ENCODE measurements at places on chromosomes 7 and 10.

DNA sequence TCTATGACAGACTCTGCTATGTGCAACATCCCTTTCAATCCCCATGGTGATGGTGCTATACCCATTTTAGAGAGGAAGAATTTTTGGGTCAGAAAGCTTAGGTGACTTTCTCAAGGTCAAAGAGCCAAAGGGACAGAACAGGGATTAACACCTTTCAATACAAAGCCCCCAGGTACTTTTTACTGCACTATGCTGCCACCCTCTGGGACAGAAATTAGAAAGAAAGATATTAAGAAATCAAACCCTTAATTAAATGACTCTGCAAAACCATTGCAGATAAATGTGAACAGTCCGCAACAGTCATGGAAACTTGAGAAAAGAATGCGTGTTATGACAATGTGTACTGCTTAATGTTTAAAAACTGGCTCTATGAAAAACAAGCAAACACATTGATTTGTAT lies 673.7 kb downstream of the MAGI2 start:
- no peak for DNase-seq

- peak; percentile 36 for DNase-seq
Observed at GRCh38 chr10:119724593-119725516, 995 bp upstream of the INPP5F start.

DNA sequence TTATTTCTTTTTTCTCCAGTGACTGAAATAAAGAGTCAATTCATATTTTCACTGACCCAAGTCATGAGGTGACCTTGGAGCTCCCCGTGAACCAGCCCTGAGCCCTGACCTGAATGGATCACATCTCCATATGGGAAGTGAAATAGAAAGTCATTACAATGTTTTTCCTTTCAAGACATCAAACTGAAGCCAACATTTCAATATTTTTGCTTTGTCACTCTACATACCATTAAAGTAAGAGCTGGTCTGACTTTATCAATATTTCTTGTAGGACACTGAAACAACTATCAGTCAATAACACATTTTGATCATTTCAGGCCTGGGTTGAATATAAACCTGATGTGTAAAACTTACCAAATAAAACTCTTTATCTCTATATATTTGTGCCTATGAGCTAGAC lies 249.8 kb upstream of the PHF14 start:
- no peak for DNase-seq

DNA sequence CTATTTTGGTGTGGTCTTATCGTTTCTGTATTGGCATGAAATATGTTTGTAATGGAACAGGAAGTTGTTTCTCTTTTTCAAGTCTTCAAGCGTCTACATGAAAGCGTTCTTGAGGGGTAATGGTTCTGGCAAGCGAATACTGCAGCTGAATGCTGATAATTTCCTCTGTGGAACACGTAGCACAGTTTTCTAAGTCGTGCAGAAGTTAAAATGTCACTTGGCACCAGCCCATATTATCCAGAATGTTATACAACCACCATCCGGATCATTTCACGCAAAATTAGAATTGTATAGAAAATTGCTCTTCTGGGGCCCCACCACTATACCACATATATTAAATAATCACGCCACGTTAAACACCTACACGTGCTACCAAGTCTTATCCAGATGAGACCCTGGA lies 354.3 kb downstream of the CALN1 start:
- no peak for DNase-seq

- DNase-seq: peak; percentile 55
Observed at GRCh38 chr10:68156373-68157185, 47.3 kb downstream of the MYPN start.

GRCh38 chr10:70193391-70193844 lies 23.1 kb upstream of the SAR1A start:
- no peak for DNase-seq

DNA sequence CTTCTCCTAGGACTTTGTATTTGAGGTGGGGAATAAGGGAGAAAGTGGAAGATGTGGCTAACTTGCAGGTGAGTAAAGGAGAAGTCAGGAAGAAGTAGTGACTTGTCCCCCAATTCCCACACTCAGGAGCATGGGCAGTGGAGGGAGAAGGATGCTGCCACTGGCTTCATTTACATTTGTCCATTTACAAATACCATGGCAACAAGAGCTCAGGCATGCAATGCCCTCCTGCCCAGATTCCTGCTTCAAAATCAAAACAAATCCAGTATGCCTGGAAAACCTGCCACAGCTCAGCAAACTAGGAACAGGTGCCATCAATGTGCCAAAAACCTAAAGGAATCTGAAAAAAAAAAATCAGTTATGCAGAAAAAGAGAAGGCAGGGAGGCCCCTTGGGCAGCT lies 139.9 kb downstream of the KCNMA1 start:
- no peak for DNase-seq

GRCh38 chr10:110522365-110522988 lies 24.8 kb downstream of the DUSP5 start:
- DNase-seq: no peak

DNA sequence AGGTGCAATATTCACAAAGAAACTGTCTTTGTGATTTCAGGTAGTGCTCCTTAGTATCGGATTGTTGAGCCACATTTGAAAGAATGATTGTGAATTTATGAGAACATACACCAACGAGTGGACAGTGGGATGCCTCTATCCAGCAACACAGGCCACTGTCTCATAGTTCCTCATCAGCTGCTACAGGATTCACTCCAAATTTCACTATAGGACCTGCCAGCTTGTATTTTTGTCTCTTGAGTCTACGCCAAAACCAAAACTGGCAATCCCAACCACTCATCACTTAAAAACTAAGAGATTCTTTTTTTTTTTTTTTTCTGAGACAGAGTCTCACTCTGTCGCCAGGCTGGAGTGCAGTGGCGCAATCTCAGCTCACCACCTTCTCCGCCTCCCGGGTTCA lies 964.5 kb downstream of the CNTNAP2 start:
- DNase-seq: no peak

GRCh38 chr7:104410742-104411141 lies 82.3 kb downstream of the LHFPL3 start:
- DNase-seq: no peak

DNA sequence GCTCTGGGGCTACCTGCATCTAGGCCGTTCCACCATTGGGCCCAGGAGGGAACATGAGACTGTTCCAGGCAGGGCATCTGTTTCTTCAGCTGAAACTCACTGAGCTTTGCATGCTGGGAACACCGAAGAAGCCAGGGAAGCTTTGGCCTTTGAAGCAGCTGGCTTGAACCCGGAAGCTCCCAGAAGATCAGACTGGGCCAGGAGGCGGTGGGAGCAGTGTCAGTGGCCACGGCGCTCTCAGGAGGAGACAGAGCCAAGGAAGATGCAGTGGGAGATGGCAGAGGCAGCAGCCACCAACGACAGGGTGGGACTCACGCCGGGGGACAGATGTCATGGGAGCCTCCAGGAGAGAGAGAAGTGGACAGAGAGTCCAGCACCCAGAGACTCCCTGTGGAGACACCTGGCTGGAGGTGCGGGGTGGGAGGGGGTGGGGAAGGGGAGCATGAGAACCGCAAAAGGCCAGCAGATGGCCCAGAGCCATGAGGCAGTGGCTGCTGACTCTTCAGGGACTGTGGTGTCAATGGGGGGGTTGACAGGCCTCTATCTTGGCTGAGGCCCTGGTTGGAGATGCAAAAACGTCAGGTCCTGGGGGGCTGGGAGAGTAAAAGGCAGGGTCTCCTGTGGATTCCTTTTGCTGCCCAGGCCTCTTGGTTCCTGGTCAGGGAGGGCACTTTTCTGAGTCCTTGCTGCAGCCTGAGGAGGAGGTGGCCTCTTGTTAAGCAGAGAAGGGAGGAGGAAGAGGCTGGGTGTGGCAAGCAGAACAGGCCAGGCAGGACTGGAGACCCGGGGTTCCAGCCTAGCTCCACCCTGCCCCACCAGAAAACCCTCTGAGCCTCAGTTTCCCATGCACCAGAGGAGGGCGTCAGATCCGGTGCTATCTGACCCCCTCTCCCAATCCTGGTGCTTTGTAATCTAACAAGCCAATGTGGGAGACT lies 6.3 kb upstream of the AQP1 start:
- no peak for DNase-seq

GRCh38 chr7:81040496-81040895 lies 121.6 kb upstream of the SEMA3C start:
- no peak for DNase-seq

- DNase-seq: no peak
Observed at GRCh38 chr7:13989949-13990305, 461 bp upstream of the ETV1 start.

DNA sequence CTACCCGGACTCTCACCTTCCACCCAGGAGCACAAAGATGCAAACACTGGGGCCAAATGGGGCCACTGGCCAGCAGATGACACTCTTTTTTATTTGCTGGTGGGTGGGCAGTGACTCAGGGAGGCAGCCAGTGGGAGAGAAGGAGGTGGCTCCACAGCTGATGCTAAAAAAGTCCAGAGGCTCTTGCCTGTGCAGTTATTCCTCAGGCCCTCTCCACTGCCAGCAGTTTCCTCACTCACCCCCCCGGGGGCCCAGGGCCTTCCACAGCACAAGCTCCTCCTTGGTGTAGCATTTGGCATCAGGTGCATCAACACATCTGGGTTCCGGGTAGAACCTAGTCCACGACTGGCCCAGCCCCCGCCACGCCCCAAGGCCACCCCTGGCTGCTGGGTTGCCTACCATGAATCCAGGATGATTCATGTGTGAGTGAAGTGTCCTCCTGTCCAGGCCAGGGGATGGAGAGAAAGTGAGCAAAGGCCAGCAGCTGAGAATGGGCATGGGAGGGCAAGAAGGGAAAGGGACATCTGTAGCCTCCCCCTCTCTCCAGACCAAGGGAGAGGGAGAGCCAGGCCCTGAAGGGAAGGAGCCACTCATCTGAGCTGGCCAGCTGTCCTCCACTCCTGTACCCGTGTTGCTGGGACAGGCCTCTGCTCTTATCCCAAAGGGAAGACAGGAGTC lies 1.7 kb upstream of the KCNH2 start:
- DNase-seq: no peak

DNA sequence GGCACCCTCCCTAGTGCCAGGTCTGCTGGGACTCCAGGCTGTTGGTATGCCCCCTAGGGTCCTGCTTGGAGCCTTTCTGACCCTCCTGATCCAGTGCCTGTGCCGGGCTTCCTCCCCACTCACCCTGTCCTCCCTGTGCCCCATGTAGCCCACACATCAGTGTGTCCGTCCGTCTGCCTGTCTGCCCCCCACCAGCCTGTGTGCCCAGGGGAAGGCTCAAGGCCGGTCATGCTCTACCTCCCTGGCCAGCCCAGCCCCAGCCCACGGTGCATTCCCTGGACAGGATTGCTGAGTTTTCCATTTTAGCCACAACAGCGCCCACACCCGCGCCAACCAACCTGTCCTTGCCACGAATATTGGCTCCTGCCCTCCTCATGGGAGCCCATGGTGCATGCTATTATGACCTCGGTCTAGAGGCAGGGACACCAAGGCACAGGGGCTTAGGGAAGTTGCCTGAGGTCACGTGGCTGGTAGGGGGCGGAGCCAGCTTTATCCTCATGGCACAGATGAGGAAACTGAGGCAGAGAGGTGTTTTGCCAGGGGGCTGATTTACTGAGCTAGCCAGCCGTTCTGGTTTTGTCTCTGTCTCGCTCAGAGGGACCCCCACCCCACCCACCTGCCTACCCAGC lies 136.0 kb downstream of the FAM53B start:
- no peak for DNase-seq

DNA sequence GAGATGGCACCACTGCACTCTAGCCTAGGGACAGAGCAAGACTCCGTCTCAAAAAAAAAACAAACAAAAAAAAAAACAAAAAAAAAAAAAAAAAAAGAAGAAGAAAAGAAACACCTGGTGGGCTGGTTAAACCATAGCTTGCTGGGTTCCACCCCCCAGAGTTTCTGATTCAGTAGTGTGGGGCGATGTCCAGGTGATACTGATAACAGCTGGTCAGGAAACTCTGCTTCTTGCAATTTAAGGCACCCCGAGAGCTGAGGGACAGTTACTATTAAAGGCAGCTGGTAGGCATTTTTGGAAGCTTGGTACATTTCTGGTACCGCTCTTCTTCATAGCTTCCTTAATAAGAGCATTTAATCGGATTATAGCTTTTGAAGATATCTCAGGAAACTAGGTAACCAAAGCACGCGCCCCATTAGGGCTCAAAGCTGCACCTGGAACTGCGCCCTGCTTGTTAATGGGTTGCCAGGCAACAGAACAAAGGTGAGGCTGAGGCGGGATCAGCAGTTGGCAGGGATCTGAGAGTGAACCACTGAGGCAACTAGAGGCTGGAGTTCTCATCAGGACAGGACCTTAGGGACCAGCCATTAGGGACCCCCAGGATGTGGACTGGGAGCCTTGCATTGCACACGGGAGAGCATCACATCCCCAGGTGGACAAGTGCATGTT lies 6.5 kb upstream of the SDK1 start:
- DNase-seq: no peak

GRCh38 chr7:123351516-123352505 lies 152.0 kb upstream of the SLC13A1 start:
- DNase-seq: no peak

- DNase-seq: no peak
Observed at GRCh38 chr7:155847821-155848435, 35.7 kb upstream of the SHH start.

- DNase-seq: peak; percentile 93
Observed at GRCh38 chr7:128409596-128410450, at the start of gene IMPDH1. Gene IMPDH1 (minus strand): TSS chr7:128409982. CDS start chr7:128409901, 81 bp downstream.

- no peak for DNase-seq
Observed at GRCh38 chr7:118525020-118525419, 300.5 kb downstream of the ANKRD7 start.

DNA sequence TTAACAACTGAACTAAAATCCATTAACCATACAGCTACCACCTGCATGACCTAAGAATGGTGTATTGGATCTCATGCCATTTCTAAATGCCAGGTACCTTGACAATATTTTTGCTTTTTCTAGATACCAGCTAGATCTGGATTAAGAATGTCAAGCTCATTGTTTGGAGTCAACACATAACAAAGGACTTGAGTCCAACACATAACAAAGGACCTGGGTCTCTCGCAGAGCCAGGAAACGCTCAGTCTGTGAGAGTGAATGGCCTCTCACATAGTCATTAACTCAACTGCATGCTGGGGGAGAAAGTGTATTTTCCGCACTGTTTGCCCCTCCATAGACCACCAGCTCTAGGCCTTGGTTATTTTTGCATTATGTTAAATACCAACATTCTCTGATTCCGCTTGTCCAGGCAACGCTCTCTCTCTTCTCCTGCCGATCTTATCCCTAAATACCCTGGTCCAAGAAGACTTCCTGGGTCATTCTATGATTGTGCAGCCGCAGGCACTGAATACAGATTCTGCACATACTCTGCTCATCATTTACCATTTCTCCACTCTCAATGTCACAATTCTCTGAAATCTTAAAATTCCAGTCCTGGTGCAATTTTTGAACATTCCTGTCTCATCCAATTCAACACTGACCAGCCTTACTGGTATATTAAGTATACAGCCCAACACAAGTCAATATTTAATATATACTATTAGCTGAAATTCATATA lies 31.2 kb downstream of the ITIH5 start:
- no peak for DNase-seq

DNA sequence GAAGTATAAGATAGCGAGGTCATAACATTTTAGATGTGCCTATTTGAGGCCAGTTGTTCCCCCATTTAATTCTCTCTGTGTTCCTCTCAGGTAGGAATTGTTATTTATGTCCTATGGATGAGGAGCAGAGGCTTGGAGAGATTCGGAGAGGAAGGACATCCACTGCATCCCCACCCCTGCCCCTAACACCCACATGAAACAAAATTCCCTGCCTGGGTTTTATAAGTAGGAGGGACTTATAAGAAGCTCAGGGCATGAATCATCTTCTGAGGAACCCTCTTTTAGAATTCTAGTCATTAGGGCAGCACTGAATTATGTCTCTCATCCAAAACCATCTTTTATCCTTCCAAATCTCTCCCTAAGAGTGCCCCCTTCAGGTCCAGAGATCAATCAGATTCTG lies 5.0 kb downstream of the CHAT start:
- DNase-seq: no peak

- DNase-seq: no peak
Observed at GRCh38 chr7:150631084-150631826, 930 bp downstream of the GIMAP6 start.
